Activated T-cell treated with anti-CD3 and anti-CD28 coated beads for 24 hours (primary cell): ENCODE measurements at places on chromosomes 7 and 10.

GRCh38 chr7:97479740-97480290 is 252.1 kb upstream of the TAC1 start:
- no peak for DNase-seq

DNA sequence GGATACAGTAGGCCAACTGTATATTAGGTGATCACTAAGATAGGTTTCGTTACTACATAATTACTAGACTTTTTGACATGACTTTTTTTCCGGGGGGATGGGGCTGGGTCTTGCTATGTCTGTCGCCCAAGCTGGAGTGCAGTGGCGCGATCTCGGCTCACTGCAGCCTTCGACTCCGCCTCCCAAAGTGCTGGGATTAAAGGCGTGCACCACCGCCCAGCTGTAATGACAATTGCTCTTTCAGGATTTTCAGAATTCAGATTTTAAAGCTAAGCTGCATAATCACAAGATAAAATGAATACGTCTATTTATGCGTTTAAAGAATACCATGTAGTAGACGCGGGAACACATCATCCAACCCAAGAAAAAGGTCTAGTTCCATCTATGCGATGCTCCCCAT is 982 bp downstream of the IDI1 start:
- DNase-seq = no peak

- DNase-seq = peak; percentile 85
These were observed 62.8 kb upstream of the C7orf33 start for GRCh38 chr7:148527717-148528168.

DNA sequence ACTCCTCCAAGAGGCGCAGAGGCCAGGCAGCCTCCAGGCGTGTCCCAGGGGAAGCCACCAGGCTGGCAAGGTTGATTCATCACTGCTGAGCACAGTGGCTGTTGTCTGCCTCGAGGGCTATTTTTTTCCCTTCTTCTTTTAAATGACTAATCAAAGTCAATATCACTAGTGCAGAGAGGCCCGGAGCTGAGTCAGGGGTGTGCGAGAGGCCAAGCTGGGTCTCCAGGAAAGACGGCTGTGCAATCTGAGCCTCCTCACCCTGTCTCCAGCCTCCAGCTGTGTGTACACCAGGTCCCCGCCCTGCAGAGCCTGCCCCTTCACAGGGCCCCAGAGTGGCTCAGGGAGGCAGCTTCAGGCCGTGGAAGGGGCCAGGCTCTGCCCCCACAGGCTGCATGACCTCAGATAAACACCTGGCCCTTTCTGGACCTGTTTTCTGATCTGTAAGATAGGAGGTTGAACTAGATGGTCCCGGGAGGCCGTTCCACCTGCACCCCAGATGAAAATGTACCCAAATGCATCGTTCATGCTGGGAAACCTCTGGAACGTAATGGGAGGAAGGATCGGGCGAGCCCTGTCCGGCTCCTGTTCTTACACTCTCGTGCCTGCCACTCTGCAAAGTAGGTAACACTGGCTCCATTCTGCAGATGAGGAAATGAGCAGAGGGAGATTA is 3.7 kb downstream of the STX1A start:
- peak; percentile 58 for DNase-seq

- DNase-seq = no peak
These were observed 23.6 kb upstream of the ADCYAP1R1 start for GRCh38 chr7:31028417-31028992.

DNA sequence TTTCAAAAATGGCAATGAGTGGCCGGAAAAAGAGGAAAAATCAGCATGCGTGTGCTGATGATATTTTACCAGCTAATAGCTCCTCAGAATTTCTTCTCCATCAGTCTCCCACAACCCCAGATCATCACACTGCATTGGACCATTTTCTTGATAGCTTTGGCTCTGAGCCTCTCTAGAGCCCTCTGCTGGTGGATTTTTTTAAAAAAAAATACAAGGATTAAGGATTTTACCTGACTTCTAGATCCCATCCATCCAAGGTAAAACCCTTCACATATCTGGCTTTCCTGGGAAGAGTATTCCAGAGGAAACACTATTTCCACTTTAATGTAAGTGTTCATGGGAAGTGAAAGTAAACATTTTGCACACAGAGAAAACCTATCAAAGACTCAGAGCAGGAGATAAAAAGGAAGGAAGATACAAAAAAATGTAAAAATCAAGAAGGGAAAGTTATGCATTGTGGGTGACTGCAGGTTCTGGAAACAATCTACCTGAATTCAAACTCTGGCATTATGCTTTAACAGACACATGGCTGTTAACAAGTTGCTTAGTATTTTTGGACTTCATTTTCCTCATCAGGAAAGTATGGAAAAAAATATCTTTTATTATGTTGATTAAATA is 380.9 kb downstream of the LRRTM3 start:
- no peak for DNase-seq

GRCh38 chr7:44867073-44867995 is 18.0 kb downstream of the PURB start:
- no peak for DNase-seq

DNA sequence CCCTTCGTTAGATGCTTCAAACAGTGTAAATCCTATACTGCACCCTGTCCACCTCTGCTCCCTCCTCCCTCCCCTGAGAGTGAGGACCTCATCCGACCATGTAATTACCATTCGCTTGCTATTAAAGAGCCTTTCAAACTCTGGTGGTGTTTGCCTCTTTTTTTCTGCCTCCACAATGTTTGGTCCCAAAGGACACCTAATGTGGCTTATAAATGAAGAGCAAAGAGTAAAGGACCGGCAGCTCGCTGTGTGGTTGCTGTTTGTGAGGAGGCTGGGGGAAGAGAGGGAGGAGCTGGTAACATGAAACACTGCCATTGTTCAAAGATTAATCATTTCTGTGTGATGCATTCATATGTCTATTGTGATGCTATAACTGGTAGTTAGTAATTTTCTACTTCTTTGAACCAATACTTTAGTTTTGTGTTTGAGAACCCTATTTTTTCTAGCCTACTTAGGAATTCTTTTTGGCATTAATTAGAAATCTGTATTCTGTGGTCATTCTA is 27.9 kb downstream of the MTURN start:
- DNase-seq = no peak

- no peak for DNase-seq
These were observed 5.8 kb downstream of the TAF5 start for GRCh38 chr10:103373544-103373943.

DNA sequence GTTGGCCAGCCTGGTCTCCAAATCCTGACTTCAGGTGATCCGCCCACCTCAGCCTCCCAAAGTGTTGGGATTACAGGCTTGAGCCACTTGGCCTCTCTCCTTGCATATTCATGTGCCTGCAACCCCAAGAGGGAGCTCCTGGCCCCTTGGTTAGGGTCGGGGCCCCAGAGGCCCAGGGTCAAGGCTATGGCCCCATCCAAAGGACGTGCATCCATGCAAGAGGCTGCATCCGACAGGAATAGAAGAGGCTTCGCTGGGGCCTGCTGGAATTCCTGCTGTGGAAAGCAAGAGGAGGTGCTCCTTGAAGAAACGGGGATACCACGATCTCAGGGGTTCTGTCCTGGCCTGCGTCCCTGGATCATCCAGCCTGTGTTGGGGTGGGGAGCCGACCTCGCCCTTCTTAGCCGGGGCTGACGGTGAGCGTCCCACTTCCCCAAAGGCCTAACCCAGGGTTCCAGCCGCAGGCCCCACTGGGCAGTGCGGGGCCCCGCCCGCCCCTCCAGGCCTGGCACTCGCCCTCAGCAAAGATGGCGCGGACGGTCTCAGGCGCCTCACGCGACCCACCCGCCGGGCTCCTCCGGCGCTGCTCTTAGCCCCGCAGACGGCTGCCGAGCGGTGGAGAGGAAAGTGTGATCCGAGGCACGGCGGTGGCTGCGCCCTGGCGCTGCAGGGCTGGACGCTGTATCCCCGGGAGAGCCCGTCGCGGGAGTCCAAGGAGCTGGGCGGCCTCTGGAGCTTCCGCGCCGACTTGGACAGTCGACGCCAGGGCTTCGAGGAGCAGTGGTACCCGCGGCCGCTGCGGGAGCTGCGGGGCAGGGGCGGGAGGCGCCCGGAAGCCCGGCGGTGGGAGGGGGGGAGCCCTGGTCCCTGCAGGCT is 54.7 kb downstream of the ZNF727 start:
- no peak for DNase-seq
